ENCODE measurements at places on chromosomes 7 and 10.

DNA sequence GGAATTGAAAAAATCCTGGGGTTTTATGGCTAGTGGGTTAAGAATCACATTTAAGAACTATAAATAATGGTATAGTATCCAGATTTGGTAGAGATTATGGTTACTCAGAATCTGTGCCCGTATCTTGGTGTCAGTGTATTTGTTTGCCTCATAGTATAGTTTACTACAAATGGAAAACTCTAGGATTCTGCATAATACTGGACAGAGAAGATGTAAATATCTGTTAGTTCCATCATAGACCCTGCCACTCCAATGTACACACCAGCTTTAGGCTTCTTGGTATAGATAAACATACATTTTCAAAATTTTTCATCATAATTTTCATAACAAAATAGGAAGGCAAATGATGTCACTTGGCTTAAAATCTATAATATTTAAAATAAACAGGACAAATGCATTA lies 108.1 kb downstream of the CFTR start:
- DNase-seq: no peak

DNA sequence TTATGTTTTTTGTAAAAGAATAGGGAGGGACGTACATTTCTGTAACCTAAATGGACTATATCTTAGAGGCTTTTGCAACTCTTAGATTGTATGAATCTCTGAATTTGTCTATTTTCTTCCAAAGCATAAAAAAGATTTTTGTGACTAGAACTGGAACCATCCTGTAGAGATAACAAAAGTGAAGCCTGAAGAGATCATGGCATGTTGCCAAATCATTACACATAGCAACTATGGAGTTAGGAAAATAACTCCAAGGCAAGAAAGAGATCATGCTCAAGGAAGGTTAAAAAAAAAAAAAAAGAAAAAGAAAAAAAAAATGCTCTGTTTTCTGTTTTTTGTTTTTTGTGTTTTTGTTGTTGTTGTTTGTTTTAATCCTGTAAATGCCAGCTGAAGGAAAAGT lies 567.7 kb upstream of the ZWINT start:
- DNase-seq: no peak

DNA sequence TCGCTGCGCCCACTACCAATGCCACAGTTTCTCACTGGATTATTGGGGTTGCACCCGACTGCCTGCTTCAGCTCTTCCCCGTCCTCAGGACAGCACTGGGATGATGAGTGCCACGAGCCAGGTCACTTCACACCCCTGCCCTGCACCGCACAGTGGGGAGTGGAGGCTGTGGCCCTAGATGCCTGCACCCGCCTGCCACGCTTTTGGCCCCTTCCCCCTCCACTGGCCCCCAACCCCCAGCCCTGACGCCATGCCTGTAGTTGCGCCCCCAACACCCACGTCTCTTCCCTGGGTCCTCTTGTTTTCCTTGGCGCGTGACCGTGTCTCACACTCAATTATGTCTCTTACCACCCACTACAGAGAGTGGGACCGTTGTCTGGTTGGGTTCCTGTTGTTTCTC lies 134.3 kb downstream of the VIPR2 start:
- no peak for DNase-seq

DNA sequence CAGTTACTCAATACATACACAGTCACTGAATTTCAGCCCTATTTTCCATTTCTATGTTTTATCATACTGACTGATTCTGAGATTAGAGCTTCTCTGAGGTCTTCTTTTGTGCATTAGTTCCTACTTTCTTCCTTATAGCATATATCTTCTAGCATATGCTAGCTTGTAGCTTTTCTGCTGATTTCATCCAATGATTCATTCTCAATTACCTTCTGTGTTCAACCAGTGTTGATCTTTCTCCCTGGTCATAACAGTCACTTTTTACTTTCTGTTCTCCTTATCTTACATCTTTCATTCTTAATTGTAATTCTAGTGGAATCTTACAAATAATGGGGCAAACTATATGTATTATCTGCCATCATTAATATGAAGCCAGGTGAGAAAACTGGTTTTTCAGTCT lies 159.5 kb upstream of the HGF start:
- peak; percentile 10 for DNase-seq

- peak; percentile 40 for DNase-seq
These were observed 43.6 kb upstream of the CARD11 start for GRCh38 chr7:3087243-3087755.

DNA sequence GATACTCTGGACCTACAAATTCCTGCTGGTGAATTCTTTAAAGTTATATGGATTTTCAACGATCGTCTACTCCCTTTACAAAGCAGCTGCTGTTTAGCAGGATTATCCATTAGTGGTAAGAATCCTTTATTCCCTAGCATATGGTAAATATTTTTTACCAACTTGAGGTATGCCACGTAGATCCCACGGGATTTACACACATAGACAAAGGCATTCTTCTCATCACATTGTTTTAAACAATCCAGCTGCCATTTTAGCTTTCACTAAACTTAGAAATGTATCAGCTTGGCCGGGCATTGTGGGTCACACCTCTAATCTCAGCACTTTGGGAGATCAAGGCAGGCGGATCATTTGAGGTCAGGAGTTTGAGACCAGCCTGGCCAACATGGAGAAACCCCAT lies 148.0 kb upstream of the SH2B2 start:
- no peak for DNase-seq

- no peak for DNase-seq
These were observed 337.1 kb upstream of the GLI3 start for GRCh38 chr7:42573881-42574672.

GRCh38 chr10:3532644-3533043 lies 252.4 kb downstream of the KLF6 start:
- DNase-seq: peak; percentile 44

- no peak for DNase-seq
These were observed 6.5 kb downstream of the AKR1B1 start for GRCh38 chr7:134452419-134452838.

DNA sequence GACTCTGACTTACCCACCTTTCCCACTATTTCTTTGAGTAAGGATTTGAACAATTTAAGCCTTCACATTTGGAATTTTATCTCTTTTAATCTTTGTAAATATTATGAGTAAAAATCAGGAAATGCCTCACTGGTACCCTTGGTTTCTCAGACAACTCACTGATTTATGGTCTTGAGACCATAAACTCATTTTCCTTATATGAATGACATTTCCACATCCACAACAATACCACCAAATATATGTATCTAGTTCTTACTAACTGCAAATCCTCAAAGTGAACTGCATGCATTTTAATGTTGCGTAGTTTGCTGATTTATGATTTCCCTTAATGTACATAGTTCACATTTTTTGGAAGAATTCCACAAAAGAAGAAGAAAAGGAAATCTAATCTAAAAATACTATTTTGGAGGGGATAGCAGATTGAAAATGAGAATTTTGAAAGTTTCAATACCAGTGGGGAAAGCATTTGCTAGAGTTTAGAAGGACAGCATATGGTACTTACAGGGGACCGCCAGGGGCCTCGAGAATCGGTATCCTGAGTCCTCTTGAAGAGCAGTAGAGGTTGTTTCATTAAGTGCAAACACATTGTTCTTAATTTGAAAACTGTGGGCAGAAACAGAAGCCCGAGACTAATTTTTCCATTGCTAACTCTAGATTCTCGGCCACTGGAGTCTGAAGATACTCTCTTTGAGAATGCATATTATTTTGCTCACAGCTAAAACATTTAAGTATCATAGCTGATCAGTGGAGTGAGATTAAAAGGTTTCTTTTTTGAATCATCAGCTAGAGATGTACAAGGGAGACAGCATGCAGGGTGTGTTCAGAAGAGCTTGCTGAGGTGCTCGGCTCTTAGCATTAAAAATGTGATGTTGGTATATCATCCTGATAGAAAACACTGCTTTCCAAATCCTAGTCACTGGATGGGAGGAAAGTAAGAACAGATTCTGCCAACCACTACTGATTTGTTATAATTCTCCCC lies 964.0 kb downstream of the GATA3 start:
- no peak for DNase-seq

DNA sequence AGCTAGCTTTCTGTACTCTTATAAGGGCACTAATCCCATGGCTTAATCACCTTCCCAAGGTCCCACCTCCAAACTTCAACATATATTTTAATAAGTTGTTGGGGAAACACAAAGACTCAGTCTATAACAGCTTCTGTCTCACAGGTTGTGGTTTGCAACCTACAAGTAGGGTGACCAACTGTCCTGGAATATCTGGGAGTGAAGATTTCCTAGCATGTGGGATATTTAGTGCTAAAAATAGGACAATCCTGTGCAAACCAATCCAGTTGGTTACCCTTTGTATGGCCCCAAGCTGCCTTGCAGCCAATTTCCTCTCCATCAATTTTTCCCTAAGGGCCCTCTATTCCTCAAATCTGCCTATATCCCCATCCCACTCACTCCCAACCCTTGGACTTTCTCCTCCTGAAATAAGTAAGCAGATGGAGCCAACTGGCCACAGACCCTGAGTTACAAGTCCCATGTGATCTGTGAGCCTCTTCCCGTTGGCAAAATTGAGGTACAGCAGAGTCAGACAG lies 82.3 kb downstream of the FAM13C start:
- no peak for DNase-seq

- no peak for DNase-seq
These were observed 33.1 kb downstream of the NUB1 start for GRCh38 chr7:151374726-151375125.

DNA sequence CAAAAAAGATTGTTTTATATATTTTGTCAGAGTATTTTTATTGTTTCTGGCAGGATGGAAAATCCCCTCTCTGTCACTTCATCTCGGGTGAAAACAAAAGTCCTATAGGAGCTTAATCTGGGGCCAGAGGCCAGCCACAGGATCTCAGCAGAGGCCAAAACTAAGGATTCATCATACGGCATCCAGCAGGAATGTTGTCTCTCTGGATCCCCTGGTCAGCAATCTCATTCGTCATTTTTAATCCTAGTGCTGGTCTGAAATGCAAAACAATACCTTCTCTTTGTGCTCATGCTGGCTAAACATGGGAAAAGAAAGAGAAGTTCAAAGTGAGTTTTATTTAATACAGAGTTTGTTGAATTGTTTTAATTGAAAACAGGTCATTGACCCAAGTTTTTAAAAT lies 482.5 kb upstream of the AUTS2 start:
- no peak for DNase-seq

DNA sequence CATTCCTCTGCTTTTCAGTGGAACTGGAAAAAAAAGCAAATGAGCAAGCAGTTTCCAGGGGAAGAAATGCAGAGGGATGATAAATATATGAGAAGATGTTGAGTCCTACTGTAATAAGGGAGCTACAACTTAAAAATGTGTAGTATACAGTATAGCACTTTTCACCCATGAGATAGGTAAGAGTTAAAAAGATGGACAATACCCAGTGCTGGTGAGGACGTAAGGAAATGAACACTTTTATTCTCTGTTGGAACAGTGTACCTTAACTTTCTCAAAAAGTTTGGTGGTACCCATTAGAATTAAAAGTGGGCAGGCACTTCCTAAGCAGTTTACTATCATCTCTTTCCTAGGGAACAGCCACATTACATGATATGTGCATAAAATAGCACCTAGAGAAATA lies 2.7 kb upstream of the FAM170B start:
- DNase-seq: no peak

GRCh38 chr7:94059746-94060145 lies 55.6 kb upstream of the BET1 start:
- no peak for DNase-seq

GRCh38 chr7:39592586-39592985 lies 26.4 kb downstream of the YAE1 start:
- DNase-seq: peak; percentile 86

- no peak for DNase-seq
These were observed 31.8 kb downstream of the GET4 start for GRCh38 chr7:908159-908581.

- DNase-seq: no peak
These were observed 265.5 kb upstream of the FERD3L start for GRCh38 chr7:19410691-19411090.

- no peak for DNase-seq
These were observed 1.4 kb downstream of the GCK start for GRCh38 chr7:44187636-44188416.

DNA sequence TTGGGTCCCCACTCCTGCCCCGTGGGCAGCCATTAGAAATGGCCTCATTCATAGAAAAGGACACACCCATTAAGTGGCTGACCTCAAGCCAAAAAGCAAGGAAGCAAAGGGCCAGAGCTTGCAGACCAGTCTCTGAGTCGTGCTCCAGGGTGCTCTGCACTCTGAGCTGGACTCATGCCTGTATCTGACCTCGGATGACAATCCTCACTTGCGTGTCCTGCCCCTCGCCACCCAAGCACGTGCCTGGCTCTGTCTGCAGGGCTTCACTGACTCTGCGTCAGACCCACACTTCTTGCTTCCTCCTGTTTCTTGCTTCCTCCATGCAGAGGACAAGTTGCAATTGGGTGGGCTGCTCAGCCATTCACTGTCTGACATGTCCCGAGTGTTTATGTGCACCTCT lies 138.8 kb downstream of the OAT start:
- no peak for DNase-seq

DNA sequence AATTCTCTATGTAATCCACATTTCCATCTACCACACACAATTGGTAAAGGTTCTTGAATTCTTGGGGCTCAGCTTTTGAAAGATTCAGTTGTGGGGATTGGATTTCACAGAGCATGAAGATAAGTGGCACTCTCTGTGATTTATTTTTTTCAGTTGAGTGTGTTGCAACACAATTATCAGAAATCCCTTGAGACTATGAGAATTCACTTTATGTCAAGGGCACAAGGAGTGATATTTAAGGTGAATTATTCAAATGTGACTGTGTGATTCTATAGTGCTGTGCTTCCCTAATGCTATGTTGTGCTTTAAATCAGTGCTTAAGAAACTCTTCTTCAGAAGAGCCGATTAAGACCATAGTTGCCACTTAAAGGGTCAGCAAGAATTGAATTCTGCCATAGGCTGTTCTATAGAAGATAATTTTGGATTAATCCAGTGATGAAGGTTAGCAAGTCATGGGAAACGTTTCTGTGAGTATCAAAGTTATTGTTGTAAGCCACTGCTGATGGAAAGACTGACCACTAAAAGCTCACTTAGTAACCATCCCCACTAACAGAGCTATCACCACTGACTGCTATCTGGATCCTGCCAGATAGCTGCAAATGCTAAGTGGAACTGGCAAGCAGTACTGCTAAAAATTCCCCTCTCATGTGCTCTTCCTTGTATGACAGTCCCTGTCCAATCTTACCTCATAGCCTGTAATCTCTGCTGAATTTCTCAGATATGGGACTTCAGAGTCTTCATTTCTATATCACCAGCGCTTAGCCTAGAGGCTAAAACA lies 134.0 kb upstream of the SEMA3D start:
- no peak for DNase-seq

- no peak for DNase-seq
These were observed 202.2 kb downstream of the AUTS2 start for GRCh38 chr7:69800495-69800894.

DNA sequence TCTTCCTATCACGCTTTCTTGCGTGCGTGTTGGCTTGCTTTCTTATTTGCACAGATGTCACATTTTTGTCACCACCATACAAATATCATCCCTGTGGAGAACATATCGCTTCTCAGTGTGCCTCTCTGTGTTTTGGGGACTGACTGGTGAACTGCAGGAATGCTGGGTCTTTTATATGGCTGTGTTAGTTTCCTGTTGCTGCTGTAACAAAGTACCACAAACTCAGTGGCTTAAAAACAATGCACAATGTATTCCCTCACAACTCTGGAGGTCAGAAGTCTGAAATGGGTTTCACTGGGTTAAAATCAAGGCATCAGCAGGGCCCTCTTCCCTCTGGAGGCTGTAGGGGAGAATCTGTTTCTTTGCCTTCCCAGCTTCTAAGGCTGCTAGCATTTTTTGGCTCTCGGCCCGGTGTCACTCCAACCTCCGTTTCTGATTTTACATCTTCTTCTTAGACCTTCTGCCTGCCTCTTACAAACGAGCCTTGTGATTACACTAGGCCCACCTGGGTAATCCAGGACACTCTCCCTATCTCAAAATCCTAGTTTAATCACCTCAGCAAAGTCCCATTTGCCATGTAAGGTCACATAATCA lies 82.0 kb downstream of the LRMDA start:
- no peak for DNase-seq
